ENCODE measurements at places on chromosomes 3 and 15.

DNA sequence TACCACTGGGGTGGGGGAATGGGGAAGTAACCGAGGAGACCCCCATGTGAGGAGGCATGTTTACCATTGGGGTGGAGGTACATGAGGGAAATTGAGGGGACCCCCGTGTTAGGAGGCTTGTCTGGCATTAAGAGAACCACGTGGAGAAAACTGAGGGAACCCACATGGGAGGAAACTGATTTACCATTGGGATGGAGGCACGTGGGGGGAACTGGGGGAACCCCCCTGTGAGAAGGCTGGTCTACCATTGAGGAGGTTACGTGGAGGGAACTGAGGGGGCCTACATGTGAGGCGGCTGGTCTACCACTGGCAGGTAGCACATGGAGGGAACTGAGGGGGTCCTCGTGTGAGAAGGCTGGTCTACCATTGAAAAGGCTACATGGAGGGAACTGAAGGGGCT is 159.4 kb downstream of the FBLN2 start:
- DNase-seq = no peak

DNA sequence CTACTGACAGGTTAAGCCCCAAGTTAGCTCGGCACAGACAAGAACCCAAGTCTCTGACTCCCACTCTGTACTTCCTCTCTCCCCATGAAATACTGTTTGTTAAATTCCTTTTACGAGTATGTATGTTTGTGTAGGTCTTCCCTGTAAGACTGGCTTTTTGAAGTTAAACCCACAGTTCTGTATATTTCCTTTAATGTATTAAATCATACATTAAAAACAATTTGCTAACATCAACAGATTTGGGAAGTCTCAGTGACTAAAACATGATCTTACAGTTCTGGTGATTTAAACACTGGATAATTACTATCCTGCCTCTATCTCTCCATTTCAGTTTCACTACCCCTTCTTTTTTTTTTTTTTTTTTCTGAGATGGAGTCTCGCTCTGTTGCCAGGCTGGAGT is 4.4 kb downstream of the CMTM6 start:
- no peak for DNase-seq

DNA sequence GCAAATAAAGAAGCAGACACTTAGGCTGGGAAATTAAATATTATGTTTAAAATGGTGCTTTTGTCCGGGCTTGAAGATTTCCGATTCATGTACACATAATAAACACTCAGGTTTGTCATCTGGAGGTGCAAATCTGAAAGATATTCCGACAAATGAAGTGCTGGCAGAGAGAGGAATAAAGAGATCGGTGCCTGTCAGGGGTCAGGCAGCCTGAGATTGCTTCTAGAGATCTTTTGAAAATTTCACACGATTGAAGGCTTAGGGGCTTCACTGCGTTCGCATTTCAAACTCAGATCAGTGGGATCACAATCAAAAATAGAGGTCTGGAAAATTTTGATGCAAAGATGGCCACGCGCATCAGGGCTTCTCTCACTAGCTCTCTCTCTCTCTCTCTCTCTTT is 33.2 kb downstream of the NR2F2 start:
- DNase-seq = no peak

GRCh38 chr3:159941038-159942000 is 47.3 kb upstream of the IL12A start:
- peak; percentile 12 for DNase-seq

DNA sequence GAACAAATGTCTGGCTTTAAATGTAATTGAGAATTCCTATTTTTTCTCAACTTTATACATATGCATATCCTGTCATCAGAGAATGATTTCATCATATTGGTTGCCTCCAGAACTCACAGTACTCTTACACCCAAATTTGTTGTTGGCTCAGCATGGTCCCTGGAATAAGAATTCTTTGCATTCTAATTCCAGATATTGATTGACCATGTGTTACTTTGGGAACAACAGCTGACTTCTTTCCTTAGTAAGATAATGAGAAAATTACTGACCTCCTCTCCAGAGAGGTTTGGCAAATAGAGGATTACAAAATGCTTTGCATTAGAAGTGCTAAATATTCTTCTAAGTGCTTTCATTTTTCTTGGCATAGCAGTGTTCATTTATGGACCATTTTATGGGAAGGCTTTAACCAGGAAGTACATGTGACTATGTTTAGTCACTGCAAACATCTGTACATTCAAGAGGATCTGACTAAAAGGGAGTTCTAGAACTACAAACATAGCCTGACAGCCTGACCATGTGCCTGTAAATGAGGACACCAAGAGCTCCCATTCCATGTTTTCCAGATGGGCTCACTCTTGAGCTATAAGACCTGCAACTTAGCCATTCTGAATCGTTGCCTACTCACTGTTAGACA is 391.6 kb upstream of the DPPA4 start:
- no peak for DNase-seq

- peak; percentile 91 for DNase-seq
These were observed 237.0 kb downstream of the UACA start for GRCh38 chr15:70526221-70526973.

GRCh38 chr3:177590826-177591225 is 393.5 kb upstream of the TBL1XR1 start:
- no peak for DNase-seq

DNA sequence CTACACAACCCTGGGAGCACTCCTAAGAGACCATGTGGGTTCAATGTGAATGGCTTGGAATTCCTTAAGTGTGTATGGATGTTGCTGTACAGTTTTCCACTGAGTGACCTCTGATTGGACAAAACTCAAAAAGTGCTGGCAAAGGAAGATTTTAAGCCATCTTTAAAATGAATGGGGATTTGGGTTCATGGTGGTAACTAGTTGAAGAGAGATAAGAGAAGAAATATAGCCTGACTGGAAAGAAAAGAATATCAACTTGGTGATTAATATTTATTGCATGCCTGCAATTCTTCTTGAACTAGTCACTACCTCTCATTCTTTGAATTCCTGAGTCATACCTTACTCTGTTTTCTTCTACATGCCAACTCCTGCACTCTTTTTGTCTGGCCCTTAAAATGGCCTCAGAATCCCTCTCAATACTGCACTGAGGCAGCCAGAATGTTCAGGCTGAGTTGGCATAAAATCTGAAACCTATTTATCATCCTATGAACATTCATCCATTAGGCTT is 124.7 kb downstream of the RPL22L1 start:
- DNase-seq = peak; percentile 33

GRCh38 chr15:81410318-81410753 is 36.3 kb upstream of the TMC3 start:
- DNase-seq = peak; percentile 61

DNA sequence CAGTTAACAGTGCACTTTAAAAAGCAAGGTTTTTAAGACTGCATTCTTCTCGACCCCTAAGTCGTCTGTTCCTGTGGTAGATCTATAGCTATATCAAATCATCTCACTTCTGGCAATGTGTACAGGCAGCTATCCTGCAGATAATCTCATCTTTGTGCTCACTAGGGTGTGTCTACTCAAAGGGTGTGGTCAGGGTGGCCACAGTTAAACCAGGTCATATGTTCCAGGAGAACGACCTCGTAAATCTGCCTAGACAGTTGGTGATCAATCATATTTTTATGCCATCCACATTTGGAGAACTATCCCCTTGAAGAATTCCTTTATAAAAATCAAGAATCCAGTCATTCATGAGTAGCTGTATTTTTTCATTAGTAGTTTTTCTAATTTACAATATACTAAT is 3.0 kb downstream of the VEPH1 start:
- peak; percentile 32 for DNase-seq

GRCh38 chr3:52240059-52240885 is 1.3 kb upstream of the TWF2 start:
- peak; percentile 49 for DNase-seq

DNA sequence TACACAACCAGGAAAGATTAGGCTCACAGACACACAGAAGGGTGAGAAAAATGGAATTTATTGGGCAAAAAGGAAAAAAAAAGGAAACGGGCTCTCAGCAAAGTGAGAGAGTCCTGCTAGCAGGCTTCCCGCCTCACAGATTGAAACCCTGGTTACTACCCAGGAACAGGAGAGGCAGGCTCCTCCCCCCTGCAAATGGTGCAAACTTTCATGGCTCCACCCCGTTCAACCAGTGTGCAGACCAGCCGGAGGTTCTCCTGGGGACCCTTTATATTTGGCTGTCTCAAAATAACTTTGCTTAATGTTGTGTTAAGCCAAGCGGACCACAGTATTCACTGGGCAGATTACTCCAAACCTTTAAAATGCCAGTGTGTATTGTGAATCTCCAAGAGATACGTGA is 40.3 kb downstream of the IL1RAP start:
- DNase-seq = no peak

DNA sequence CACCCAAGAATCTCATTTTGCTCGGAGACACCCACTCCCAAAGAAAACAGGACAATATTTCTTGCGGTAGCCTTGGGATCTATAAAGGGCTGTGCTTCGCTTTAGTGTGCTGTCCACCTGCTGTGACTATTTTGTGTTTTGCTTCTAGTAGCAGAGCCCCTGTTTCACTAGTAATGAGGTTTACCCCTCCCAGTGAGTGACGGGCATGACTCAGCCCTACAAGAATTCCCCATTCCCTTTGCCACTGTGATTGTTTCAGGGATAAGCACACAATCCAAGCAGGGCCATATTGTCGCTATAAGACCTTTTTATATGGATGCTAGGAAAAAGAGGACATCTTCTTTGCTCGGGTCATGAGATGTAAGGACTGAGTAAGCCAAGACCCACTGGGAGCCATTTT is 62.5 kb upstream of the FOXB1 start:
- DNase-seq = no peak

- DNase-seq = no peak
These were observed 55.6 kb upstream of the LINGO1 start for GRCh38 chr15:77688266-77688665.

DNA sequence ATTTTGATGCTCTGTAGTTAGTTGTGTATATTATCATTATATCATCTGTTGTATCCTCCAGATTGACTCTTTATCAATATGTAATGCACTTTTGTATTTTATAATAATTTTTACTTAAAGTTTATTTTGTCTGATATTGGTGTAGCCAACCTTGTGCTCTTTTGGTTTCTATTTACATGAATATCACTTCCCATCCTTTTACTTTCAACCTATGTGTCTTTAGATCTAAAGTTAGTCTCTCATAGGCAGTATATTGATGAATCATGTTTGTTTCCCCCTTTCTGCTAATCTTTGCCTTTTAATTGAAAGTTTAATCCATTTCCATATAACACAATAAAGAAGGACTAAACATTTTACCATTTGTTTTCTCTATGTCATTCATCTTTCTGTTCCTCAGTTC is 28.1 kb upstream of the CD200R1L start:
- DNase-seq = no peak

GRCh38 chr15:79602180-79602579 is 170.0 kb downstream of the MINAR1 start:
- DNase-seq = no peak

DNA sequence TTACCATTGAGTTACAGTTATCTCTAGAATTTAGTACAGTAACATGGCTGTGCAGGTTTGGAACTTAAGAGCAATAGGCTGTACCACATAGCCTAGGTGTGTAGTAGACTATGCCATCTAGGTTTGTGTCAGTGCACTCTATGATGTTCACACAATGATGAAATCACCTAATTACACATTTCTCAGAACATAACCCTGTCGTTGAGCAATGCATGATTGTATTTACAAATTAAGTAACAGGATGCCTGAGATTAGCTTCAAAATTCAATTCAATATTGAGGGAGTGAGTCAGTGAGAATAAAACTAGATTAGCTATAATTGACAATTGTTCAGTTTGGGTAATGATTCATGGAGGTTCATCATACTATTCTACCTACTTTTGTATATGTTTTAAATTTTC is 633.8 kb downstream of the IGSF11 start:
- no peak for DNase-seq

GRCh38 chr3:141241616-141242376 is 10.2 kb downstream of the PXYLP1 start:
- no peak for DNase-seq

GRCh38 chr3:134432236-134432635 is 53.5 kb downstream of the ANAPC13 start:
- DNase-seq = no peak

- no peak for DNase-seq
These were observed 974.4 kb upstream of the ALCAM start for GRCh38 chr3:104392327-104392726.

DNA sequence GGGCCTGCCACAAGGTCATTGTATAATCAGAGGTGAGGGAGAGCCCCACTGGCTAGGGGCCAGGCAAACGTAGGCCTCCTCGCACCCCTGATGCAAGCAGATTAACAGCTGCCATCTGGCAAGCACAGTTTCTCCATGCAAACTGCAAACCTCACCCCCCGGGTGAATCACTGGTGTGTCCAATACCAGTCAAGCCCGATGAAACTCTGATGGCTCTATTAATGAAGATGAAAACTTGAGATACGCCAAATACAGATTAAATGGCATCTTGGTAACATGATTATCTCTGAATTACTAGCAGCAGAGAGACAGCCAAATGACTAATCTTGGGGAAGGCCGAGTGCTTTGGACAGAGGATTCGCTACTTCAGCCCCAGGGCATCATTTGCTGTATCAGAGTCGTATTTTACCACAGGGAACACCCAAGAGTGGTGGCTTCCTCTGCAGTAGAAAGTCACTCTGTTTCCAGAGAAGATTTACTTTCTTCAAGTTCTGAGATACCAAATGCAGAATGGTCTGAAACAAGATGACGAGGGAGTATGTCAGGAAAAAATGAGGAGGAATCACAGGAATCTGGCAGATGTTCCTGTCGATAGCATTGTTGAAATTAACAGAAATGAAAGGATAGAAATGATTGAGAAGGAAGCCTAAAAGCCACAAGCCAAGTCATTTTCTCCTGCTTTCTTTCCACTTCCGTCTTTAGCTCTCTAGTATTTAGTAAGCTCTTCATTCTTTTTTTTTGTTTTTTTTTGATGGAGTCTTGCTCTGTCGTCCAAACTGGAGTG is 96.2 kb upstream of the NR2F2 start:
- no peak for DNase-seq

DNA sequence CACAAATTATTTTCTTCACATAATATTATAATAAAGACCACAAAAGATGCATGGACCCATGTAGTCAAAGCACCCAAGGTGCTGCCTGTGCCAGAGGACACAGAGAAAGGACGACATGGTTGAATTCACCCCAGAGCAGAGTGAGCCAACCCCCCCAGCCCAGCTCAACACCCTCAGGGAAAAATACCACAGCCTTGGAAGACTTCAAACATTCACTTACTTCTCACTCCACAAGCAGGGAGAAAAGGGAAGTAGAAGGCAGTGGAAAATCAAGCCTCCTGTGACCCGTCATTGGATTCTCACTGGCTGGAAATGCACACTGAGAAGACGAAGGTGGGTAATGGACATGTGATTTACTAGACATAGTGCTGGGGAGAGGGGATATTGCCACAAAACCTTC is 70.8 kb downstream of the TAFA4 start:
- DNase-seq = no peak

GRCh38 chr3:98917608-98918007 is 16.1 kb upstream of the DCBLD2 start:
- DNase-seq = no peak

All from LoVo (cell line).